ENCODE measurements at places on chromosomes 1 and 21.

- DNase-seq, result no peak
Measured at GRCh38 chr1:60436186-60436585, 362.6 kb upstream of the C1orf87 start.

DNA sequence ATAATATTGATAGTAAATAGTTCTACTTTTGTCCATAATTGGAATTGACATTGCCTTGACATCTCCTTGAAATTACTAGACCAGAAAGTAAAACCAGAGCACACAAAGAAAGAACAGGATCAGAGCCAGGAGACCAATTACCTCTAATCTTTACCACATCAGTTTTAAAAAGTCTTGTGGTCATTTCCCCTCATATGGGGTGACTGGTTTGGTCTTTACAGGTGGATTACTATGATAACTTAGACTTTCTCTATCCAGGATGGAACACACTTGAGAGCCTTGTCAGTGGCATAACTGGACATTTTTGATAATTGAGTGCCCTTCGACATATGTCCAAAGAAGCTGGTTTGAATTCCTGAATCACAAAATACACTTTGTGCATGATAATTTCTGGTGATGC lies 1148.1 kb upstream of the NCAM2 start:
- no peak for DNase-seq

DNA sequence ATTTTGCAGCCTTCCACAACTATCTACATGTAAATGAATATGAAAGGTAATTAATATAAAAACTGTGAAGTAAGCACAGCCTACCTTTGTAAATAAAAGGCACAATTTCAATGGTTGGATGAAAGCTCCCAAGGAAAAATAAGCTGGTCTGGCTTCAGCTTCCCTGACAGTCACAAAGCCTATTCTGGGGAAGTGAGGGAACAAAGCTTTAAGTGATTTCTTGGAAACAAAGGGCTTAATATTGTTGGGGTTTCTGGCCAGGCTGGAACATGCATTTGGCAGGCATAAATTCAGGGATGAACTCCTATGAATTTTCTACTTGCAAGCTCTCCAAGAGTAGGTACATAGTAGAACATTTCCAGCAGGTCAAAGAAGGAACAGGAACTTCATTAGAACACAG lies 17.3 kb downstream of the BCAS2 start:
- no peak for DNase-seq

GRCh38 chr1:52967666-52968065 lies 40.6 kb downstream of the SCP2 start:
- no peak for DNase-seq

DNA sequence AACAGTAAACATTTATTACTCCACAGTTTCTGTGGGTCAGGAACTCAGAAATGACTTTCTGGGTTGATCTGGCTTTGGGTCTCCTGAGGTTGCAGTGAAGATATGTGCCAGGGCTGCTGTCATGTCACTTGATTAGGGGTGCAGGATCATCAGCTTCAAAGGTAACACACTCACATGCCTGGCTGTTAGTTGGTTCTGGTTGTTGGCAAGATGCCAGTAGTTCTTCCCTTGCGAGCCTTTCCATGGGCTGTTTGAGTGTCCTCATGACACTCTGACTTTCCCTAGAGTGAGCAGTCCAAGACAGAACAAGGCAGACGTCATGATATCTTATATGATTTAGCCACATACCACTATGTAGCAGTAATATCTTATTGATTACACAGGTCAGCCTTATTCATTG lies 1.8 kb downstream of the SWT1 start:
- DNase-seq, result no peak

DNA sequence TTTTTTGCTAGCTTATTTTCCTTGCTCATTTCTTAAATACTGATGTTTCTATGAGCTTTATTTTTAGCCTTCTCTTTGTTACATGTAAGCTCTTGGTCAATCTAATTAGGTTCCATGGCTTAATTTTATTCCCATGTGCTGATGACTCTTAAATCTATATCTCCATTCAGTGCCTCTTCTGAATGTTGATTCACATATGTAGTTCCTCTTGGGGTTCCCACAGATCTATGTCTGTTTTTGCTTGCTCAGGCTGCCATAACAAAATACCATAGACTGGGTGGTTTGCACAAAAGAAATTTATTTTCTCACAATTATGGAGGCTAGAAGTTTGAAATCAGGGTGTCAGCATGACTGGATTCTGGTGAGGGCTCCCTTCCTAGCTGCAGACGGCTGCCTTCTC lies 58.3 kb upstream of the PLA2G4A start:
- no peak for DNase-seq

GRCh38 chr1:56404561-56405030 lies 174.8 kb downstream of the PLPP3 start:
- no peak for DNase-seq

DNA sequence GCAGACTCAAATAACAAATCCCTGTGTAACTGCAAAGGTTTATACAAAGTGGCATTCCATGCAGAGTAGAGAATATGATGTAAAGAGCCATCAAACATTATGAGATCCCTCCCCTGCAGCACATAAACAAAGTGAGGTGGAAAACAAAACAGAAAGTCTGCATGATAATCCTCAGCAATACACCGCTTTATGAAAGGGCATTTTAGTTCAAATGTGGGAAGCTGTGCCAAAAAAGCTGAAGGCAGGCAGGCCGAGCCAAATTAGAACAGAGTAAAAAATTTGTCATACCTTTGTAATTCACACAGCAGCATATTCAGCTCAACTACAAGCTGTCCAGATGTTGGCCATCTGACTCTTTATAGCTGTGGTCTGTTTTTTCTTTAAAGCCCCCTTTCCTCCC lies 113.5 kb downstream of the LHX9 start:
- DNase-seq, result no peak

GRCh38 chr21:28332796-28333195 lies 659.9 kb downstream of the LTN1 start:
- no peak for DNase-seq

- no peak for DNase-seq
Measured at GRCh38 chr1:170872663-170873062, 62.7 kb upstream of the MROH9 start.

DNA sequence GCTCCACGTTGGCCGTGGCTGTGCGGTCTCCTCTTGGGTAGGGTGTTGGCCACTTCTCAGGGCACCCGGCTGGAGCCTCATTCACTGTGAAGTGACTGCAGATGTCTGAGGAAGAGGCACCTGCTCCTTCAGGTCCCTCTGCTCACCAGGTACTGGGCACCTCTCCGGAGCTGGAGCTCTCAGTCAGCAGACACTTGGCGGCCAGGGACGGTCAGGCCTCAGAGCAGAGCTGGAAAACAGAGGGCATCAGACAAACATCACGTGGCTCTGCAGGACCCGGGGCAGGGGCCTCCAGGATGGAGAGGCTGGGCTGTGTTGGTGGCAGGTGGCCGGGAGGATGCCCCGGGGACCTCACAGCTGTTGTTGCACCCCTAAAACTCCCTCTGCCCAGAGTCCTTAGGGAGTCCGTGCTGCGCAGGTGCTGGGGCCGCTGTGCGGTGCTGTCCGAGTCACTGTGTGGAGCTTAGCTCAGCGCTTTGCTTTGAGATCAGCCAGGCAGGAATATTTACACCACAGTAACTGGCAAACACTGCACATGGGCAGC lies 59.7 kb downstream of the SLX9 start:
- no peak for DNase-seq

DNA sequence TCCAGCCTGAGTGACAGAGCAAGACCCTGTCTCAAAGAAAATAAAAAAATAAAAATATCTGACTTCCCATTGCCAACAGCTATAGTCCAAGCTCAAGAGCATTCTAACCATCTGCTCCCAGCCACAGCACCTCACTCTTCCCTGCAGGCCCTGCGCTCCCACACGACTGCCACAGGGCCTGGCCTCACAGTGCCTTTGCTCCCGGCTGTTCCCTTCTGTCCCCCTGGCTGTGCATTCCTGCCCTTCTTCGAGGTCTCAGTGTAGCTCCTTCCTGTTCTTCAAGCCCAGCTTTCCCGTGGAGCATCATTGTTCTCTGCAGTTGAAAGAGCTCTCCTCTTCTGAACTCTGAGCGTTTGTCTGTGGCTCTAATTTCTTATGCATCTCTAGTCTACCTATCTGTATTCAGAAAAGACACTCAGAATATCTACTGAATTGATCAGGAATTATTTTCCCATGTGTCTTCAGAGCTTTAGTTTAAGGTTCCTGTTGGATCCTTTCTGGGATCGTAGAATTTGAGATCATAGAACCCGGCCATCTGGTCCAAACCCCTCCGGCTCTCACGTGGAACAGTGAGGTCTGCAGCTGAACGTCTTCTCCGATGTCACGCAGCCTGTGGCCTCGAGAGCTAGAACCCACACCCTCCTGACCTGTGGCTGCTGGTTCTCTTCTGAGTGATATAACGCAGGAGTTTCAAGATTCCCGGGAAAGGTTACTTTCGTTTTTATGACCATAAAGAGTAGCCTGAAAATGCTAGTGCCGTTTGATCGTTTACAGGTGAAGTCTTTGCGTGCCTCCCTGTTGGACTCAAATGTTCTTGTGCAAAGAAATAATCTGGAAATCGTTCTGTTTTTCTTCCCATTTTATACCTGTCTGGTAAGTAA lies 54.4 kb downstream of the DOP1B start:
- DNase-seq, result no peak

DNA sequence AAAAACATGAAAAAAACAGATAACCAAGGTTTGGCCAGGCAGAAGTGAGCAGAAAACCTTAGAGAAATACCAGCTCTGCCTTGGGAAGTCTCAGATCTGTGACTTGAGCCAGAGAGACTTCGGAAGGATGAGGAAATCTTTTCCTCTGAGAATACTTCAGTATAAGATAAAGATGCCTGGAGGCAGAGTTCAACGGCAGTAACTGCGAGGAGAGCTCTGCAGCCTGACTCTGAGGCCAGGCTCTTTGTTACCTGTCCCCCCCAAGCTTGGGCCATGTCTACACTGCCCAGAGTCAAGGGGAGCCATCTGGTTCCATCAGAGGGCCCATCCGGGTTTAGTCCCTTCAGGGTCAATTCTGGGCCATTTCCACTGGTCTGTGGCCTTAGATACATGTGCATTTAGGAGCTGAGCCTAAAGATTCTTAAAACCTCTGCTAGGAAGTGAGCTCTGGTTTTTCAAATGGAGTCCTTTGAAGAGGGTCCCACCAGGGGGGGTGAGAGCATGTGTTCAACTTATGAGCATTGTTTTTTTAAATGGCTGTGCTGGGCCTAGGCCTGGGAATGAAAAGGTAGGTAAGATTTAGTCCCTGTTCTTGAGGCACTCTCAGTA lies 8.7 kb downstream of the KIRREL1 start:
- DNase-seq, result no peak

DNA sequence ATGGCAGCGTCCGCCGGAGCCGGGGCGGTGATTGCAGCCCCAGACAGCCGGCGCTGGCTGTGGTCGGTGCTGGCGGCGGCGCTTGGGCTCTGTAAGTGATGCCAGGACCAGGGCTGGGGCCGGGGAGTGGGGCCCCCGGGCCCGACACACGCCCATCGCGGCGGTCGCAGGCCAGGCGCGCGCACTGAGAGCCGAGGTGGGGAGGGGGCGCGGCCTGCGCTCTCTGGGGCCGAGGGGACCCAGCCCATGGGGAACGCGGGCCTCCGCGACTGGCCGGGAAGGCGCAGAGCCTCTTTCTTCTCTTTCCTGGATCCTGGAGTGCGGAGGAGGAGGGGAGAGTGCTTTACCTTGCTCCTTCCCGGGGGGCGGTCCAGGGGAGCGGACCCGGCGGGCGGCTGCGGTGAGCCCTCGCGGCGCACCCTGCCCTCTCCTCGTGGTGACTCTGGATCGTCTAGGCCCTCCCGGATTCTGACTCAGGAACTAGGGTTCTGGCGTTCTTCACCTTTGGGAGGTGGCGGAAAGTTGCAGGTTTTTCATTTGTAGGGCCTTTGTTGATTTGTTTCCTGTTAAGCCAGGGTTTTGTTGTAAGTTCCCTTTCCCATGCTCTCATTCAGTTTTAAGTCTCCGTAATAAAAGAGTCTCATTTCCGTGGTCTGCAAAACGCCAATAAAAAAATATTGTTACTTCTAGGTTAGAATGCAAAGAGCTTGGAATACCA lies 529 bp downstream of the MPZL1 start:
- peak; percentile 72 for DNase-seq

DNA sequence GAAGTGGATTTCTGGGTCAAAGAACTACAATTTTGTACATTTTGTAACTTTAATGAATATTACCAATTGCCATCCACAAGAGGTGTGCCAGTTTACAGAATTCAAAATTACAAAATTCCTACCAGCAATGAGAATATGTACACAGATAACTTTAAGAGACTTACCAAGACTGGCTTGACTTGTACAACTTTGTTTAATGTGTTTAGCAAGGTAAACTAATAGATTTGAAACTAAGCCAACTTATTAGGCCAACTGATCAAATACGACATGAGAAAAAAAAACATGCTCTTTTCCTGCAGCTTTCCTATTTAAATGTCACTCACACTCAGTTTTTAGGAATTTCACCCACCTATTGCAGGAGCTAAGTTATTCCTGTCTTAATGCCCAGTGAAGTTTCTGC lies 11.4 kb downstream of the EXOC8 start:
- no peak for DNase-seq
